ENCODE measurements at places on chromosomes 3 and 15.

GRCh38 chr3:167736264-167736787 lies 805 bp downstream of the SERPINI1 start:
- no peak for DNase-seq

- no peak for DNase-seq
Measured at GRCh38 chr15:47415539-47415971, 301.8 kb upstream of the SEMA6D start.

GRCh38 chr3:128351546-128351945 lies 115.1 kb downstream of the DNAJB8 start:
- DNase-seq = no peak

DNA sequence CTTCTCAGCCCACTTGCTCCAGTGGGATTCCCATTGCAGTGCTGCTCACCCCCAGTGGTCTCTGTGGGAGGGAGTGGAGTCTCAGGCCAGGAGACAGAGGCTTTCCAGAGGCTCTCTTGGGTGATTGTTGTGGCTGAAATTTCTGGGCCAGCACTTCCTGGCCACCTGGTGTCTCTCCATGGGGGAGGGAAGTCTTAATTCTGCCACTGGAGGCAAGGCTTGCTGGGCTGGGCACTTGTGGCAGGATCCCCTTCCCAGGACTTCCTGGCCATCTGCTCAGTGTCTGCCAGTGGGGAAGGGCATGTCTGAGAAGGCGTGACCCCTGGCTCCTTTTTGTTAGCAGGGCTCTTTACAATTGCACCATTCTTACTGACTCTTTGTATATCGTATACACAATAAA lies 351.8 kb downstream of the GABRB3 start:
- no peak for DNase-seq

DNA sequence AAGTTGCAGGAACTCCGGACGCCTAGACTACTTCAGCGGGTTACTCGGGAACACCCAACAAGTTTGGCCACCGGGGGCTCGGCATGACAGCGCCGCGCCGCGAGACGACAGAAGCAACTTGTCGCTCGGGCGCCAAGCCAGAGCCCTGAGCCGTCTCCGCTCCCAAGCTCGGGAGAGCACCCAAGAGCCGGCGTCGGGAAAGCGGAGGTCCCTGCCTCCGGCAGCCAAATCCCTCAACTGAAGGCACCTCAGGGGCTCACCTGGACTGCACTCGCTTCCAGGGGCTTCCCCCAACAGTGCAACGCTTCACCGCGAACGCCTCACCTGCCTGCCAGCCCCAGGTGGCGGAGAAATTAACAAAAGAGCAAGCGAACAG lies 640 bp downstream of the MB21D2 start:
- no peak for DNase-seq

DNA sequence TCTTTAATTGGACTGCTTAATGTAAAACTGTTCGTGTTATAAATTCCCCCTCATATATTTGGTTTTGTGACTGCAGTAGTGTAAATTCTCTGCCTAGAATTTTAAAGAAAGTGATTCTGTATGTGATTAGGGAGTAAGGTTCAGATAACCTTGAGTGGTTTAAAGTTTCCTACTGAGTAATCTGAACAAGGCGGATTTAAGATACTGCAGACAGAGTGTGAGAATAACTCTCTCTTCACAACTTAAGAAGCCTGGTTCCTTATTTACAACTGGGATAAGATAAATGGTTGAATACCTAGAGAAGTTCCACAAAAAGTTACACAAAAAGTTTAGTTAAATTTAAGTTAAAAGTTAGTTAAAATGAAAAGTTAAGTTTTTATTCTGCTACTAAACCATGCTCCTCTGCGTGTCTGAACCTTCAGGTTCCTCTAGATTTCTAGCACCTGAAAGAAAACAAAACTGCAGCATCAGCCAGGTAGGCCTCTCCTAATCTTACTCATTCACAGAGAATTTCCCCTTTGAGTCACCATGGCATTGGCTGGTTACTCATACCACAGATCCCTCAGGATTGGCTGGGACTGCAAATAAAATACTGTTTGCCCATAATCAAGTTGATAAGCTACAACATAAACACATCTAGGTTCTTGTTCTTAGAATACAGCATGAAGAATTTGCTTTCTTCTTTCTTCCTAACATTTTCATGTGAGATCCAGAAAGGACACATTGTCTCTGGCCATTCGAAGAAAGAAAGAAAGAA lies at the start of gene ARL14:
Gene ARL14, plus strand, starts transcription at position 614 of the 757 bp plus-strand sequence. CDS start 187 bp downstream, outside the sequence.
- DNase-seq = peak; percentile 87

DNA sequence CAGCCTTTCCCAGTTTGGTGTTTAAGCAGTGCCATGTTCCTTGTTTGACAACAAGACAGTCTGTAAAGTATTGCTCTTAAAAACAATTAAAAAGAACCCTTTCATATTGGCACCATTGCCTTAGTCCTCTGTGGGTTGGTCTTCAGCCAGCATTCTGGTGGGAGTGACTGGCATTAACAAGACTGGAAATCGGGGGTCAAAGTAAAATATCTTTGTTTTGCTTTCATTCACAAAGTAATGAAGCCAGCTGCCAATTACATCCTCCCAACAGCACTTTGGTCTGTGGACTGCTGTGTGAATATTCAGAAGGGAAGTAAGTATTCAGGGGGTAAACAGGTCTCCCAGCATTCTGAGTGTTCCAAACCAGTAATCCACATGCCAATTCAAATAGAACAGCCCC lies 8.3 kb upstream of the VILL start:
- DNase-seq = no peak

GRCh38 chr3:133887803-133888703 lies 7.6 kb downstream of the RAB6B start:
- DNase-seq = no peak

GRCh38 chr3:115758076-115758763 lies 134.9 kb downstream of the GAP43 start:
- DNase-seq = no peak

DNA sequence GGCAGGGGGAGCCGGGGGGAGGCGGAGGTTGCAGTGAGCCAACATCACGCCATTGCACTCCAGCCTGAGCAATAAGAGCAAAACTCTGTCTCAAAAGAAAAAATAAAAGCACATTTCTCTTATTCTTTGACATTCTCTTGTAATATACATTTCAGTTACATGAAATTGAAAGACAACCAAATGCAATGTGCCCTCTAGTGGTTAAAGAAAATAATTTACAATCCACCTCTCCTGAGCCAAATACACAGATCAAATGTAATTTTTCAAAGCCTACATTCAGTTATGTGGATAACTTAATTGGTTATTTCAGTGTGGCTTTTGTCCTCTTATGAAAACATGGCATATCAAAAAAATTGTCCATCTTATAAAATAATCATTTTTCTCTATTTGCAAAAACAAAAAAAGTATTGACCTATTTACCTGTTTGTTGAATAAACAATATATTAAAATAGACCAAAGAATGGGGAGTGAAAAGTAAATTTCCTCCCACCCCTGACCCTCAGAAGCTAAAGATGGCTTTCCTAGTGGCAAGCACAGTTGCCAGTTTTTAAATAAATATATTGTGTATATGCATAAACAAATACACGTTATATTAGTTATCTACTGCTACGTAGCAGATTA lies 14.2 kb upstream of the U2SURP start:
- peak; percentile 45 for DNase-seq

GRCh38 chr3:53633197-53633787 lies 138.9 kb downstream of the CACNA1D start:
- no peak for DNase-seq

- no peak for DNase-seq
Measured at GRCh38 chr15:77804210-77804609, 171.5 kb upstream of the LINGO1 start.

DNA sequence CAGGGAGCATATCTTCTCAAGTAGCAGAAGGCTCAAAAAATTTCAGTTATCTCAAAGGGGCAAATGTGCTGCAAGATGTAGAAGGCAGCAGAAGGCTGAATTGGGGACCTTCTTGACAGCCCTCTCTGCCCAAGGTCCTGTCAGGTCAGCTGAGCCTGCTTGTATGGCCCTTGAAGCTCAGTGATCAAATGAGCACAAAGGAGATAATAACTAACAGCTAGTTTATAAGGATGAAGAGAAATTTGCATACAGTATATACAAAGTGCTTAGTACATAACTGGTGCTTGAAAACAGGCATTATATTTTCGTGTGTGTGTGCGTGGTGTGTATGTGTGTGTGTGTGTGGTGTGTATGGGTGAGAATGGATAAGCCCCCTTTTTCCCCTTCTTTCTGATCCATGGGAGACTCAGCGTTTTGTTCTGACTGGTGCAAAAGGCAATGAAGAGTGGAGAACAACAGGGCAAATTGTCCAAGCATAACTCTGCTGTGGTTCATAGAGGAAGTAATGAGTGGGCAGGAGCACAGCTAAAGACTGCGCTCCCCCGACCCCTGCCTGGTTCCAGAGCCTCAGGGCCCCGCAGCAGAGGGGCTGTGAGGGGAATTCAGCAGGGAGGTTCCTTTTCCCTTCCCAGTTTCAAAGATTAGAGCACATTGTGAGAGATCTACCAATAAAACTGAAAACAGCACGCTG lies 356.8 kb upstream of the NR2F2 start:
- no peak for DNase-seq

DNA sequence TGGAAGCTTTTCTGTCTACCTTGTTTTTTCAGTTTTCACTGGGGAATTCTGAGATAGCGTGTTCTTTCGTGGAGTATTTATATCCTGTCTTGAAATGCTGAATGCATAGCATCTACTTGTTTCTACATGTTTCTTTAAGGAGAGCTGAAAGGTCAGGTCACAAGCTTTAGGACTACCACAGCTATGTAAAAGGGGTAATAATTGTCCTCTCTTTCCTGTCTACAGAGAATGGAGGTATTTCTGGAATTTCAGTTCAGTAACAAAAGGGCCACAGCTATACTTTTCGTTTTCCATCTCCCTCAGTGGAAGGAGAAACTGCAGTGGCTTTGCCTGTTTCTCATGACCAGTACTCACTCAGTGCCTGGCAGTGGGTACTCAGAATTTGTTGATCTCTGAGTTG lies 4.7 kb downstream of the INAFM2 start:
- DNase-seq = no peak

GRCh38 chr3:53255423-53255774 lies 423 bp downstream of the TKT start:
- DNase-seq = no peak

- DNase-seq = no peak
Measured at GRCh38 chr3:47098910-47099309, 65.0 kb downstream of the SETD2 start.

- no peak for DNase-seq
Measured at GRCh38 chr3:43522727-43523362, 99.0 kb downstream of the ANO10 start.

GRCh38 chr3:66431494-66431893 lies 69.3 kb downstream of the LRIG1 start:
- DNase-seq = no peak

DNA sequence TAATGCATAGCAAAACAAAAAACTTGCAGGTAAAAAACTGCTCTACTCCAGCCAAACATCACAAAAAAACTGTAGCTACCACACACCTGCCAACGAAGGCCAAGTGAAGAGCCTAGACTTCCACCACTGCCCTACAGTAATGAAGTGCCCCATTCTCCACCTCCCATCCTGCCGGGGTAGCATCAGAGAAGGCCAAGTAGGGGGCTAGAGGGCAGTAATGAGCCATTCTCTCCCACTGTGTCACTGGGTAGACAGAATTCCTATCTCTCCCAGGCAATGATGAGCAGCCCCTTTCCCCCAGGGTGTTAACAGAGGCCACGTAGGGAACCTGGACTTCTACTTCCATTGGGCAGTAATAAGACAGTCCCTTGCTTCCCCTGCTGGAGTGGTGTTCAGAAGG lies 9.5 kb downstream of the SEC22C start:
- DNase-seq = peak; percentile 17

DNA sequence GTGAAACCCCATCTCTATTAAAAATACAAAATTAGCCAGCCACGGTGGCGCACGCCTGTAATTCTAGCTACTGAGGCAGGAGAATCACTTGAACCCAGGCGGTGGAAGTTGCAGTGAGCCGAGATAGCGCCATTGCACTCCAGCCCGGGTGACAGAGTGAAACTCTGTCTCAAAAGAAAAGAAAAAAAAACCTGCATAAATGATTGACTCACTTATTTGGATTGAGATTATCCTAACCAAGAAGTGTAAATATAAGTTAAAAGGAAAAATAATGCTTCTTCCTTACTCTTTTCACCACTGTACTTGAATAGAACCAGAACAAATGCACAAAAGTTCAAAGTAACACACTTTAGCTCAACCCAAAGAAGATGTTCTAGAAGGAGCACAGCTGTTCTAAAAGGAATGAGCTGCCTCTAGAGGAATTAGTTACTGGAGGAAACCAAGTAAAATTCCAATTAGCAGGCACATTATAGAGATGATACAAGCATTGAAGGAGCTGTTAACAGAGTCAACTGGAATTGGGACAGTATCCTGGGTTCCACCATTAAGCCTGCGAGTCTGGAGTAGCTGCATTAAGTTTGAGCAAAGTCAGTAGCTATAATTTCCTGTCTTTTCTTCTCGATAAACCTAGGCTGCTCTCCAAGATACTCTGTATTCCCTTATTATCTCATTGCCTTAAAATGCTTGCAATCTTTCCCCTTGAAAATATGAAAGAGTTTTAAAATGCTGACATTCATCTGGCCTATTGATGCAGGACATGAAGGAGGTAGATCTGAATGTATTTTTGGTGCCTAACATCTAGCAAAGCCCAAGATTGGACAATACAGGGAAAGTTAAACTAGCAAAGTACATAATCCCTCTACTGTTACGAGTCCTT lies 9.5 kb downstream of the MTHFS start:
- DNase-seq = no peak

- DNase-seq = peak; percentile 90
Measured at GRCh38 chr15:98442379-98442833, 205.9 kb upstream of the IGF1R start.

GRCh38 chr15:77024273-77025082 lies 29.6 kb downstream of the PSTPIP1 start:
- peak; percentile 11 for DNase-seq

- no peak for DNase-seq
Measured at GRCh38 chr3:17062736-17063135, 178.0 kb downstream of the PLCL2 start.

GRCh38 chr3:115286529-115287197 lies 139.6 kb upstream of the ZBTB20 start:
- DNase-seq = no peak

DNA sequence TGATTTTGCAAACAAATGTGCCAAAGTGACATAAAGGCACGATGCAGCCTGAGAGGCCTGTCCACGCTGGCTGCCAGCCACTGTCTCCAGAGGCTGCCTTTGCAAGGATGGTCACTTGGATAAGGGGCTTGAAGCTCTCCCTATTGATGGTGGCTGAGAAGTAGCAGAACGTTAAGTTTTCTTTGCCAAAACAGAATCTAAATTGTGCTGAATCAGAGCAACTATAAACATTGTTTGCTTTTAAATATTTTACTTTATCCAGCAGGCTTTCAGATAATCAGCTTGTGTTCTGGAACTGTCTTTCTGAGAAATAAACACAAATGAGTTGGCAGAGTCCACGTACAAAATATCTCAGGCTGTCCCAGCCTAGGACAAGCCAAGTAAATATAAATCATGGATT lies 23.8 kb upstream of the CNBP start:
- DNase-seq = no peak

GRCh38 chr15:35311615-35312014 lies 226.5 kb upstream of the NANOGP8 start:
- no peak for DNase-seq

GRCh38 chr3:78434801-78435200 lies 1333.0 kb downstream of the ROBO1 start:
- DNase-seq = no peak
